ENCODE measurements at places on chromosomes 2 and 18.

DNA sequence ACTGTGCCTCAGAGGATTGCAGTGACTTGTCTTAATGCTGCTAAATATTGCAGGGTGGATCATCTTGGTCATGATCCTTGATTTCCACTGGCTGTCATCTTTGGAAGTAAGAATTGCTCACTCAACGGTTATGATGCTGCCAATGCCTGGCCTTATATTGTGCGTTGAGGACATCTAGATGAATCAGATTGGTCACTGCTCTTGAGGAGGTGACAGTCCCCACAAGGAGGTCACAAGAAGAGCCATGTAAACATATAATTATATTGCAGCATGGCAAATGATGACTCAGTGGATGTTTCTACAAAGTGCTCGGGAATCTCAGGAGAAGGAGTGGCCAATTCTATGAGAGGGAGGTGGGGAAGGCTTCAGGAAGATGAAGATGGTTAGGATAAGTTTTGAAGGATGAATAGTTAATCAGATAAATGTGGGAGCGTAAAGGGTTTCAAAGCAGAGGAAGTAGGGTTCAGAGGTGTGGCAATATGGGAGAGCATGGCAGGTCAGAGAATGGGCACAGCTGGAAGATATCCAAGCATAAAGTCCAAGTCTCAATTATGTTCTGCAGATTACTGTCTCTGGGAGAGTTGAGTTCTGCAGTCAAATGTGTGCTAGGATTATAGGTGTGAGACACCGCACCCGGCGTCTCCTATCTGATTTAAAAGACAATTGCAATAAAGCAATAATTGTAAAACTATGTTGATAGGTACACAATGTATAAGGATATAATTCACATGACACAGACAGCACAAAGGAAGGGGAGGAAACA is 21.3 kb upstream of the TMEM131 start:
- no peak for DNase-seq

DNA sequence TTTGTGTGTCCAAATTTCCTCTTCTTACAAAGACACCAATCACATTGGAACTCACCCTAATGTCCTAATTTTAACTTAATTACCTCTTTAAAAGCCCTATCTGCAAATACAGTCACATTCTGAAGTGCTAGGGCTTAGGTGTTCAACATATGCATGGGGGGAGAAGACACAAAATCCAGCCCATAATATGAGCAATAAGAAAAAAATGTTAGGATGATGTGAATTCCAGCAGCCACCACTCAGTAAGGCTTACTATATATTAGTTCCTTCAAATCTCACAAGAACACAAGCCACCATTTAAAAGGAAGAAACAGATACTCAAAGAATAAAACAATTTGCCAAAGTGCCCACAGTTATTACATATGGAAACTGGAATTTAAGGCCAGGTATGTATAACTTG is 285.7 kb downstream of the EPHA4 start:
- DNase-seq = no peak

DNA sequence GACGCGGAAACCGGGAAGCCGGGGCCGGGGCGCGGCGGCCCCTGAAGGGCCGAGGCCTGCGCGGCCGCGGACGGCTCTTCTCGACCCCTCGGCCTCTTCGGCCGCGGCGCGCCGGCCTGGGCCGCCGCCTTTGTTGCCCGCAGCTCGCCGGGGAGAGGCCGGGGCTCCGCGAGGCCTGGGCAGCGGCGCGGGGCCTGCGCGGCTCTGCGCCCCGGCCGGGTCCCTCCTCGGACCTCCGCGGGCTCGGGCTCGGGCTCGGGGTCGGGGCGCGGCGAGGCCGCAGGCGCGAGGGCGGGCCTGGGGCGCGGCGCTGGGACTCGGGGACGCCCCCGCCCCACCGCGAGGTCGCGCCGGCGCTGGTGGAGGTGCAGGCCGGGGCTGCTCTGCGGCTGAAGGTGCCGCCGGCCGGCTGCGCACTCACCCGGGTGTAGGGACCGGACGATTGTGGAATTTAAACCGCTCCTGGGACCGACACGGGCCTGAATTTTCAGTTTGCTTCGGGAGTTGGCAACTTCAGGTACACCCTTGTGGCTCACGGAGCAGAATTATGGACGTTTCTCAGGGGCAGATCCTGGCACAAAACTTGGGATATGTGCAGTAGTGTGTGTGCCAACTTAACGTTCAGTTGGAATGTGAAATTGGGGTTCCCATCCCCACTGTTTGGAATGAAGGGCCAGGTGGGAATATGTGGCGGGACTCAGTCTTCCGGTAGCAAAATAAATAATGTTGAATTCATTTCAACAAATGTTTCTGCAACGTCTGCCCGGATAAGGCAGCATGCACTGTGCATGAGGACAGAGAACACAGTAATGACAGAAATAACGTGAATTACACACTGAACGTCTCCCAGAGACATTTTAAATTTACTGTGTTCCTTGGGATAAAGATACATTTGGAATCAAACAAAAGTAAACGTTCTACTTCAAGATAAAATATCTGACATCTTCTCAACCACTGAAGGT is 787 bp downstream of the SOCS6 start:
- peak; percentile 14 for DNase-seq

DNA sequence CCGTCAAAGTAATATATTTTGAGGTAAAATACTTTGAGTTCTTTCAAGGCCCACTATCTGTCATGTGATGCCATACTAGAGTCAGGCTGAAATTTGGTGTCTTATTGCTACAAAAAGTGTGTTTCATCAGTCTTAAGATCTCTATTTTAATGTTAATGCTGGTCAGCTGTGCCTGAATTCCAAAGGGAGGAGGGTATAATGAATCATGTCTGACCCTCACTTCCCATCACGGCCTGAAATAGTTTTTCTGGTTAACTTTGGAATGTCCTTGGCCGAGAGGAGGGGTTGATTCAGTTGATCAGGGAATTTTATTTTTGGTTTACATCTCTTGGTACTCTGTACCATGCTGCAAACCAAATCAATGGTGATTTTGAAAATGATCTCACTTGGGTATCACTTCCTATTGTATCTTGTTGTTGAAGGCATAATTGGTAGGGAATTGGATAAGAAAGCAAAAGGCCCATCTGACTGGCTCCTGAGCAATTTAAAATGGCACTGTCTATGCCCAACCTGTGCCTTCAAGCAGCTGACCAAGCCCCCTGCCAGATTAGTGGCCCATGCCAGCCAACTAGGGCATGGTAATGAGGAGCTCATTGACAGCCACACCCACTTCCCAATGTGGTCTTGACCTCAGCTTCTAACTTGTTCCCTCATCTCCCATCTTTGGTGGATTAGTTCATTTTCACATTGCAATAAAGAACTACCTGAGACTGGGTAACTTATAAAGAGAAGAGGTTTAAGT is 6.1 kb upstream of the SLC35F5 start:
- no peak for DNase-seq

DNA sequence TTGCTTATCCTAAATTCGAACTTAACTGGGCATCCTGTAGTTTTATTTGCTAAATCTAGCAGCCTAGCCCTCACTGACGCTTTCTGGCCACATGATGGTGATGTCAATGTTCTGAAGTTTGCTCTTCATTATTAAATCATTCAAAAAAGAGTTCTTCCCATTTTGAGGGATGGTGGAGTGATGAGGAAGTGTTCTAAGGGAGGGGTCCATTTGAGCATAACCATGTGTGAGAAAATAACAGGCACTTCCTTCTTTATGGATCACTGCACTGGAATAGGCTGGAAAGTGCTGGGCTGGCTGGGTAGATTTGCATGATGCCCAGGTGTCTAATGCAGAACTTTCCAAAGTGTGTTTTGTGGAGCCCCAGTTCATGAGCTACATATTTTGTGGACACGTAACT is 74.2 kb downstream of the TNFRSF11A start:
- DNase-seq = no peak

DNA sequence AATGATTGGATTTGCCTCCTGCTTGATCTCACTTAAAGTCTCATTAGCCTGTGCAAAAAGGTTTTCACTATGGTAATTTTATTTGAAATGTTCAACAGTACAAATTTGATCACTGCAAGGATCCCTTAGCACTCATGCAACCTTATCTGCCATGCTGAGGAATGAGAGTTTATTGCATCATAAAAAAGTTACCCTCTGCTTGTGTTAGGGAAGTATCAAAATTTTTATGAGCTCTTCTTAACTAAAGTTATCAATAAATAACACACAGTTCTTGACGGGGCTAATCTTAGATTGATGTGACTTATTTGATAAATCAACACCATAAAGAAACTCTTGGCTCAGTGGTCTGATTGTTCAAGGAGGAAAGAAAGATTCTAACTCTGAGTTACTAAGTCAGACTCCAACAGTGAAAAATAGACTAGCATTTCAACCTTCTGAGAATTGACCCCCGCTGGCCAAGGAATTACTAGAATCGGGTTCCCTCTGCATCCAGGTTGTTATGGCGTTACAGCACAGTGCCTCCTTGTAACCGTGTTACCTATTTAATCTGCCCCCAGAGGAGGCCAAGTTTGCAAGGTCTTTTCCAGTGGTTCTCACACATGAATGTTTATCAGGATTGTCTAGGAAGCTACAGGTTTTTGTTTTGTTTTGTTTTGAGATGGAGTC is 259.7 kb downstream of the CDCA7 start:
- DNase-seq = no peak

GRCh38 chr18:67261931-67262552 is 254.5 kb downstream of the DSEL start:
- DNase-seq = no peak

GRCh38 chr18:13137670-13138419 is 80.7 kb upstream of the LDLRAD4 start:
- no peak for DNase-seq

Data from SW 1271 (cell line).